GM19239 (cell line): ENCODE measurements at places on chromosomes 5 and 9.

- DNase-seq = no peak
These were observed 195.5 kb downstream of the SEMA5A start for GRCh38 chr5:9350301-9350797.

DNA sequence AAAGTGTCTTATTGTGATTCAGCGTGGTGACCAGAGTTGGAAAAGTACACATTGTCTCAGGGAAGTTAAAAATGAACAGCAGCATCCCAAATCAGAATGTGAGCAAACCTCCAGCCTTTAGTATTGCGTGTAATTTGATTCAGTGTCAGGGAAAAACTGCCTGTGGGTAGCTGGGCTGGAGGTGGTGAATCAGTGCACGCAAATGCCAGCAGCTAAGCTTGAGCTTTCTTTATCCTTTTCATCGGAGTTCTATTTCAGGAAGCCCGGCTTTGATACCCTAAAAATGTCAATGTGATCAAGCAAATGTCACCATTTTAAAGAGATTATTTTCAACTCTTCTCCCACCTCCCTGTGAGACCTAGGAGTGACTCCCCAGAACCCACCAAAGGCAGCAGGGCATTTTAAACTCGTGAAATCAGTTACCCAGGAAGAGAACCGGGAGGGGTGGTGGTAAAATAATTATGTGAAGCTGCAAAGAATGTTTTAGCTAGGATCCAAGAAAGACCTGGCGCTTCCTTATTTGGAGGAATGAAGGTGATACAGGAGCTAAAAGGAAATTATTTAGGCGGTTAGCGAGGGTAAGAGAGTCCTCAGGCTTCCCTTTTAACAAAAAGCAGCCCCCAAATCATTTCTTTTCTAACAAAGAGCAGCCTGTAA lies 25.7 kb upstream of the C5orf47 start:
- DNase-seq = no peak

GRCh38 chr5:72228960-72229359 lies 91.1 kb downstream of the MRPS27 start:
- DNase-seq = no peak

DNA sequence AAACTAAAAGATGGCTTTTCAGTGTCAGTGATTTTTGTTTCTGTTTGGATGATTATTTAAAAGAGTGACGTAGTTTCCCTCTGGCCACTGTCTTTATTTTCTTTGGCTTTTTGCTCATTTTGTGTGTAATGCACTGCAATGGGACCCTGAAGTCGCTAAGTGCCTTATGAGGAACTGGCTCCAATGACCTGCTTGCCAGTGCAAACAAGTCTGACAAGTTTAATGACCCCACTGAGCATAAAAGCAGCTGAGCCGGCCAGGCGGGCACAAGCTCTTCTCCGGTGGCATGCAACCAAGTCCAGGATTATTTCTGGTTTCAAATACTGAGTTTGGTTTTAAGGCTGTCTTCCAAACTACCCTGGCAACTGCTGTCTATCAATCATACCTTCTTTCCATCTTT lies 15.6 kb upstream of the GNA14 start:
- no peak for DNase-seq

DNA sequence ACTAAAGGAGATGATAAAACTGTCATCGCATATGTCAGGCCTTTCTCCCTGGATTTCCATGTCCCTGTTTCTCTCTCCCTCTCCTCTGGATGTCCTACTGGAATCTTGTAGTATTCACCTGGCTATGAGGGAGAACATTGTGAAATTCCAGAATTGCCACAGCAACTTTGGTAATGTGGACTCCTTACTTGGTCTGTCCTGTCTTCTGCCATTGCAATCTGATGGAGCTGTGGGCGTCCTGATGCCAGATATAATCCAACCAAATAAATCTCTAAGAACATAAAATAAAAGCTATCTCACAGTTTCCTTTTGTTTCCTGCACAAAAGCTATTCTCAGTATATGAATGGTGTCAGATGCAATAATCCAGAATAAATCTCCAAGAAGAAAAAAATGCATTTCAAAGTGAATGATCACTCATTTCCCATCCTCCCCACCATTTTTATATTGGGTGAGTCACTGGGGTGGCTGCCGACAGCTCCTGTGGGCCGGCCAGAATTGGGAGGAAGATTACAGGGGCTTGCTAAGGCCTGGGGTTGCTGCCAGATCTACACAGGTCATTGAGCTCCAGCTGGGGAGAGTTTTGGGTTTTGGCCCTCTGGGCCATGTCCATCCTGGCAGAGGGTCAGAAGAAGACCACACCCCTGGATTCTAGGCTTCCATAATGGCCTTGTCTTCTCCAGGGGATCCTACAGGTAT lies 160.7 kb upstream of the PITX1 start:
- DNase-seq = no peak

DNA sequence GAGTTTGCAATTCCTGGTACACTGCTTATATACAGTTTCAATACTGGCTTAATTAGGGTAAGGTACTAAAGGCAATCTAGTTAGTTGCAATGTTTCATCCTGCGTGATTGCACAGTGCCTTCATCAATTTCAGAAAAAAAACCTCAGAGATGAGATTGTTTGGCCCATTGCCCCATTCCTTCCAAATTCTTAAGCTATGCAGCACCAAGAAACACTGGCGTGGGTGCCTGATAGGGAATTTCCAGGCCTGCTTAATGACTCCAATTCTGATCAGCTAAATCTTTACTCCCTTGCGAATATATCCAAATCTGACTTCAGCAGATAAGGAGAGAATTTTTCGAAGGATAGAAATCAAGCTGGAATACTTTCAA lies 35.9 kb upstream of the GAS1 start:
- no peak for DNase-seq

- DNase-seq = no peak
These were observed 83.0 kb downstream of the ELAVL2 start for GRCh38 chr9:23743036-23743435.
